ENCODE measurements at places on chromosomes 12 and 14.

GRCh38 chr14:24399999-24400718 lies 1.4 kb downstream of the NYNRIN start:
- DNase-seq, result no peak

GRCh38 chr14:30855345-30856037 lies 18.9 kb upstream of the COCH start:
- no peak for DNase-seq

GRCh38 chr14:100667656-100668055 lies 59.0 kb upstream of the DLK1 start:
- no peak for DNase-seq

GRCh38 chr12:110937104-110937641 lies 16.8 kb upstream of the MYL2 start:
- peak; percentile 42 for DNase-seq

DNA sequence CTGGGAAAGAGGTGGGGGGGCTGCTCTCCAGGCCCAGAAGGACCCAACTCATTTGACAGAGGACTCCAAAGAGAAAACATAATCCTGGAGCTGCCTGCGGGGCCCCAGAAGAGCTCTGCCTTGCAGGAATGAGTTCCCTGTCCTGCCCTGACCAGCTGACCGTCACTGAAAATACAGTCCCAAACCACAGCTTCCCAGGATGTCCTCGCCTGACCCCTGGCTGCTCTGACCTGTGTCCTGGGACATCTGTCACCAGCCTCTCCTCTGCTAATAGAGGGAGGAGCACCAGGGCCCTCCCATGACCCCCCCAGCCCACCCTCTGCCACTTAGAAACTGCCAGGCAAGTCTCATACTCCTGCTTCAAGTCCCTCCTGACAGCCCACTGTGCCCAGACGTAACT lies 9.8 kb downstream of the FIGNL2 start:
- DNase-seq, result no peak

DNA sequence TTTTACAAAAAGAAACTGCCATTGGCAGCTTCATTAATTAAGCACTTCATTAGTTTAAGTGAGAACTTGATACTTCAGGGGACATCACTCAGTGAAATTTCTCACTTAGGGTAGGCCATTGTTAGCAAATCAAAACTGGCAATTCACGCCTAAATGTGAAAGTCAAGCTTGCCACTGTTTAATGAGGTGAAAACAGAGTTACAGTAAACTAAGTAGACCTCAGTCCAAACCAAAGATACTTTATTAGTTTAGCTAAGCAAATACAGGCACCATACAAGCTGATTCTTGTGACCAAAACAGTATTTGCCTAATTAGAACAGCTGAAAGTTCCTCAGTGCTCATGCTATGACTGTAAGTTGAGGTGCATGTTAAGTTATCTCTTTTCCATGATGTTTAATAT lies 176.5 kb upstream of the CPNE8 start:
- DNase-seq, result no peak

- DNase-seq, result no peak
Measured at GRCh38 chr12:49339464-49339861, 2.5 kb upstream of the C1QL4 start.

GRCh38 chr12:52641468-52641867 lies 10.5 kb downstream of the KRT2 start:
- no peak for DNase-seq

DNA sequence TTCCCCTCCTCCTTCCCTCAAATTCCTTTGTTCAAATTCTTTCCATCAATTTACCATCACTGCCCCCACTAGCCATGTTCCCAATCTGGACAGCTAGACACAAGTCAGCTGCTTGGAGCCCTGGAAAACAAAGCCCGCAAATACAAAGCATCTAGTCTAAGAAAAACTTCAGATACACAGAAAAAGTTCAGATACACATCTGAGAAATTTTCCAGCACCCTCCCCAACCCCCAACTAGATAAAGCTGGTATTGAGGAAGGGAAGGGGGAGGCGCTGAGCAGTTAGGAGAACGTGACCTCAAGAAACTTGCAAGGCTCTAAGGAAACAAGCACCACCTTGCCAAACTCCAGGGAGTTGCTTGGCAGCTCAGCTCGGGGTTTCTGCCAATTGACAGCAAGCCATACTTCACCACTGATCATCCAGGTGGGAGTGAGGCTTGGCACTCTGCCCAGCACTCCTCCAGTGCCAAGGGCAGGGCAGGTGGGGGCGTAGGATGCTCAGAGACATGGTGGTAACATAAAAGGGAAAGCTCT lies 5.1 kb upstream of the CNIH1 start:
- no peak for DNase-seq

- DNase-seq, result no peak
Measured at GRCh38 chr12:53505555-53506449, 1.5 kb downstream of the NPFF start.

- no peak for DNase-seq
Measured at GRCh38 chr12:24617471-24617870, 331.4 kb downstream of the BCAT1 start.

- DNase-seq, result no peak
Measured at GRCh38 chr14:104405360-104406226, 174.0 kb upstream of the C14orf180 start.

DNA sequence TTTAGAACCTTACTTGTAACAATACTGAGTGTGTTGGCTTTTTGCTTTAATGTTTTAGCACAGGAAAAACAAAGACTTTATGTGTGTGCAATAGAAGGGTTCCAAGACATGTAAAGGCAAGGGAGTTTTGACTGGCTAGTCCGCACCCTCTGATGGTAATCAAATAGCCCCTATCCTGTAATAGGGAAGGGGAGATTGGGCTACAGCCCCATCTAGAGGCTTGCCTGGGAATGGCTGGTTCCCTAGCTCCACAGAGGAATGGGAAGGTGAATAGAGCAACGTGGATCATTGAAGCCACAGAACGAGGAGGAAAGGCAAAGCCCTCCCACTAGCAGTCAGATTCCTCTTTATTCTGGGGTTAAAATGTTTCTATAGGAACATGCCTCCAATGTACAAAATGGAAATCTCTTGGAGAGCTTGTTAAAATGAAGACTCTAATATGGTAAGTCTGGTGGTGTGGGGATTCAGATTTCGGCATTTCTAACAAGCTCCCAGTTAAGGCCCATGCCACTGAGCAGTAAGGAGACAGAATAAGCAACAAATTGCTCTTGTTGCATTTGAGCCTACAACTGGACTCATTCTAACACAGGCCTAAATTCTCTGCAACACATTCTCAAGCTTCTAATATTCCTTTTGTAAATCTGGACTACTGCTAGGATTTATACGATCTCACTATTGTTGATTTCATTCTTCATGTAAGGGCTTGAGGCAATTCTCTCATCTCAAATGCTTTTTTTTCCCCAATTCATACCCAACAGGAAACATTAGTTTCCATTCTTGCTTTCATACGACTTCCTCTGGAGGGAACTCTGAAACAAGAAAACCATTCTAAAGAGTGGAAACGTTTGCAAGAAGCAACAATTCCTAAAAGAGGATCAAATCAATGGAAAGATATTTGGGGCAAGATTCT lies 57.1 kb downstream of the NIN start:
- DNase-seq, result no peak
